ENCODE measurements at places on chromosomes 16 and 17.

DNA sequence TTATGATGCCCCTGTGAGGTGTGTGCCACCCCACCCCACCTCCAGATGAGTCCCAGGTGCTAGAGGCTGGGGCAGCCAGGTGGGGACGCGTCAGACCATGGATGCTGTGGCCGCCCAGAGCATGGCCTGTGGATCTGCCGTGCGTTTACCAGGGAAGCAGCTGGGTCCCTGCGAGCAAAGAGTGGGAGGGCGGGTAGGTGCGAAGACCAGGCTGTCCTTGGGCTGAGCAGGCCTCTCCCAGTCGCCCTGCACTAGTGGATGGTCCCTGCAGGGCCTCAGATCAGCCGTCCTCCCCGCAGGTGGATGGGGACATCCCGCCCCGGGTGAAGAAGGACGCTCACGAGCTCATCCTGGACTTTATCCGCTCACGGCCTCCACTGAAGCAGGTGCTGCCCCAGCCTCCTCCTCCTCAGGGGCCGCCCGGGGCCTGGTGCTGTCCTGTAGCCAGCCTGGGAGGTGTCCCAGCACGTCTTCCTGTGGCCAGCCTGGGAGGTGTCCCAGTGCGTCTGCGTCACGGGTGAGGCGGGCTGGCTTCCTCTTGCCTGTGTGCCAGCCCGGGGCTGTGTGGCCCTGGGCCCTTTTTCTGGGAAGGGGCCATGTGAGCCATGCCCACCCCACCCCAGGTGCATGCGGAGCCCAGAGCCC lies 18.0 kb upstream of the TCF25 start:
- no peak for DNase-seq

GRCh38 chr17:50139950-50140885 lies 10.3 kb upstream of the SAMD14 start:
- peak; percentile 92 for DNase-seq

DNA sequence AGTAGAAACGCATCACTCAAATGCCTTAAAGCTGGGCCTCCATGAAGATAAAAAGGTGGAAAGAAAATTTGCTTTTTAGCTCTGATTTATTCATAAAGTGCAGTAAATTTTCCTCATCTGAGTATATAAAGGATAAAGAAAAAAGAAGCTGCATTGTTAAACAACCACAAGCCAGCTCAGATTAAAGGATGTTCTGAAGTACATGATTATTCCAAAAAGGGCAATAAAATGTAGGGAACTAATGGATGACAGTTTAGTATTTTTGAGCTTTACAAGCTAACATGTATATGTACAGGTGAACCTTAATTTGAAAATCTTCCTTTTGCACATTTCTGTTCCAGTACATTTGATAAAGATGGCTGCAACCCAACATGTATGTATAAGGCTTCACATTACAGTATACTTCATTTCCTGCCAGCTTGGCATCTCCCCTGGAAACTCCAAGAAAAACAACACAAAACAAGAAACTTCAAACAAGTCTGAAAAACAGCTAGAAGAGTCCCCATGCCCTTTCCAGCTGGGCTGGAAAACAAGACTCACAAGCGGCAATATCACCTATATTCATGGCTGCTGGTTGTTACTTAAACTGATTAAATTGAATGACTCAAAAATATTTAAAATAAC lies 225.7 kb downstream of the CEP112 start:
- no peak for DNase-seq

GRCh38 chr16:83924686-83925085 lies 25.8 kb downstream of the MLYCD start:
- DNase-seq, result no peak

- no peak for DNase-seq
Measured at GRCh38 chr16:2691491-2692248, 9.3 kb downstream of the KCTD5 start.

- DNase-seq, result peak; percentile 28
Measured at GRCh38 chr17:79612468-79613194, 1.8 kb upstream of the RBFOX3 start.

DNA sequence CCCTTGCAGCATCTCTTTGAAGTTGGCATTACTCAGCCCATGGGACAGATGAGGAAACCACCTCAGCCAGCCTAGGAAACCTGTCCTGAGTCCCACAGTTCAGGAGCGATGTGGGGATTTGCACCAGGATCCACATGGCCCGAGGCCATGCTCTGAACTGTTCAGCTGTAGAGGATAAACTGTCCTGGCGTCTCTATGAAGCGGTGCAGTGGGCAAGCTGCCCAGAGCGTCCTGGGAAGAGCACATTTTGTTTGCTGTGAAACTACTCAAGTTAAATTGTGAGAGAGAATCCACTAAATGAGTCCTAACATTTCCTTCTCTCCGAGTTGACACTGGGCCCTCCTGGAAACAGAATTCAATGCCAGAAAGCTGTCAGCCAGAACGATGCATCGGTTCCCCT lies 276.6 kb upstream of the TNRC6C start:
- peak; percentile 10 for DNase-seq

DNA sequence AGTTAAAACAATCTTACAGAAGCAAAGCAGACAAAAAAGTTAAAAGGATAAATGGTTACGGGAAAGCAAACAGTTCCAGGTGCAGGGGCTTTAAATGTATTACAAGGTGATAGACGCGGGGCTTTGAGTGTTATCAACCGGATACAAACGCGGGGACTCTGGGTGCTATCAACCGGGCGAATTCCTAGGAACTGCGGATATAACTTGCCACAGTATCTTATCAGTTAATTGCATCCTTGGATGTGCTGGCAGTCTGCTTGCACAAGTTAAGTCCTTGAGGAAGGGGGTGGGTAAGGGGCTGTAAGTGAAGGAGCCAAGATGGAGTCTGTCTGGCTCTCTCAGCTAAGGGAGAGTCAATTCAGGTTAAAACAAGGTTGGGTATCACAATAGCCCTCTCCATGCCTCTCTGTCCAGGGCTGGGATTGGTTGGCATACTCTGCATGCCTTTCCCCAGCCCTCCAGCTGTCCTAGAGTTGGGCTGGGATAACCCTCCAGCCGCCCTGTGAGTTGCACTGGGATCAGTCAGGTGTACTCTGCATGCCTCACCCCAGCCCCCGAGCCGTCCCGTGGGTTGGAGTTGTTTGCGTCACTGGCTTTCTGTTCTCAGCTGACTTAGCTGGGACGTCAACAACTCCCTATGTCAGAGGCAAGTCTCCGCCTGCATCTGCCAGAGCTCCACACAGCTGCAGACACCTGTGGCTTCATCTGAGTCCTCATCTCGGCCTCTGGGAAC lies 40.9 kb downstream of the TMEM235 start:
- DNase-seq, result no peak

- no peak for DNase-seq
Measured at GRCh38 chr17:44604116-44604761, 47.0 kb downstream of the FZD2 start.

GRCh38 chr16:11916524-11917285 lies 949 bp upstream of the GSPT1 start:
- peak; percentile 45 for DNase-seq

All from AG08395 (cell line).